Glutamatergic neuron (in vitro differentiated cells): ENCODE measurements at places on chromosomes 3 and 15. TPM values are rescaled to one million over a fixed set of nuclear protein-coding genes. Genes with fewer than 3 reads are reported as not detected.

- no peaks in the 10 kb centered on the region for H3K27me3 ChIP-seq
- H3K4me3 ChIP-seq = no peak overlapping the region
- DNase-seq = no peak
- no peaks in the 10 kb centered on the region for H3K36me3 ChIP-seq
Measured at GRCh38 chr3:111200027-111200426, 128.4 kb downstream of the NECTIN3 start.

DNA sequence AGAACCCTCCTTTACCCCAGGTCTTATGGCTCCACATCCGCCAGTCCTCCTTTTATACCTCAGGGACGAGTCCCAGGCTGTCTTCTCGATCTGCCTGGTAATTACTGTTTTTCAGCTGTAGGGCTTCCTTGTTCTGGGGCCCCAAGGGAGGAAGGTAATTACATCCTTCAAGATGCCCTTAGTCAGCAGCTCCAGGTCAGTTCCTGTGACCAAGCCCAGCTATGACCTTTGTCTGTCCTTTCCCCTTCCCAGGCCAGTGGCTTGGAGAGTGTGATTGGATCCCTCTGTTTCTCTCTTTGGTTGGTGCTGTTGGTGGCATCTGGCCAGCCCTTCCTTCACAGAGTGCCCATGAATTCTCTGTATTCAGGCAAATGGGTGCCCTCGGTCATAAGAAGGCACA, 92.6 kb downstream of the AAGAB start:
- H3K4me1 ChIP-seq = peaks cover 4% of the 10 kb centered on the region
- H3K27me3 ChIP-seq = peaks cover 5% of the 10 kb centered on the region
- no peaks in the 10 kb centered on the region for H3K36me3 ChIP-seq
- no peak overlapping the region for H3K4me3 ChIP-seq
- no peak for DNase-seq

DNA sequence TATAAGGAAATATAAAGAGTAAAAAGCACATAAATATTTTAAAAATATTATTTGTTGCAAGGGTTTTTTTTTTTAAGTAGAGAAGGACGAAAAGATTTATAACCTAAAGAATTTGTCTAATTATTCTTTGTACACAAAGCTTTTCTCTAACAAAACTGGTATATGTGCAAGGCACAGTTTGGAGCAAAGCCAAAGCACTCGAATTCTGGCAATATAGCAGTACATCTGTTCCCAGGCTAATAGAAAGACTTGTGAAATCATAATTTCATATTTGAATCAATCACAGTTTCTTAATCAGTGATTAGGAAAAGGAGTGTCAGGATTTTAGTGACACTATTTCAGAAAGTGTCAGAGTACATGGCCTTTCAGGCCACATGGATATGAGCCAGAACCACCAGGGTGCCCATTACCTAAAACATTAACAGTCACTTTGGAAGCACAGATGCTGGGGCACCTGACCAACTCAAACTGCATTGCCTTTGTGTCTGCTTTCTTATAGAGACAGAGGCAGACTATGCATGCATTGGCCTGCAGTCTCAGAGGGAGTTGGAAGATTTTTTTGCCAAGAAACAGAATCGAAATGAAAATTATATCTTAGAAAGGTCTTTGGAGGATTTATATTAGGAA, 651.8 kb upstream of the SGO1 start:
- H3K4me1 ChIP-seq = no peaks in the 10 kb centered on the region
- H3K27ac ChIP-seq = no peak overlapping the region
- H3K27me3 ChIP-seq = no peaks in the 10 kb centered on the region
- no peaks in the 10 kb centered on the region for H3K36me3 ChIP-seq
- no peak overlapping the region for H3K4me3 ChIP-seq

- H3K4me3 ChIP-seq = no peak overlapping the region
Measured at GRCh38 chr3:76826861-76827260, 213.0 kb upstream of the ROBO2 start.

GRCh38 chr3:111246967-111247760, 175.5 kb downstream of the NECTIN3 start:
- H3K27ac ChIP-seq = no peak overlapping the region
- H3K27me3 ChIP-seq = peaks cover 3% of the 10 kb centered on the region
- H3K4me3 ChIP-seq = no peak overlapping the region
- H3K36me3 ChIP-seq = no peaks in the 10 kb centered on the region

The MNS1 gene
- not detected for total RNA-seq

GRCh38 chr15:61314427-61314826, 85.3 kb upstream of the RORA start:
- H3K27ac ChIP-seq = no peak overlapping the region
- peaks cover 7% of the 10 kb centered on the region for H3K4me1 ChIP-seq
- H3K27me3 ChIP-seq = no peaks in the 10 kb centered on the region
- peaks cover 8% of the 10 kb centered on the region for H3K36me3 ChIP-seq
- no peak overlapping the region for H3K4me3 ChIP-seq

The IL17RE gene
- total RNA-seq = 3.9 TPM

DNA sequence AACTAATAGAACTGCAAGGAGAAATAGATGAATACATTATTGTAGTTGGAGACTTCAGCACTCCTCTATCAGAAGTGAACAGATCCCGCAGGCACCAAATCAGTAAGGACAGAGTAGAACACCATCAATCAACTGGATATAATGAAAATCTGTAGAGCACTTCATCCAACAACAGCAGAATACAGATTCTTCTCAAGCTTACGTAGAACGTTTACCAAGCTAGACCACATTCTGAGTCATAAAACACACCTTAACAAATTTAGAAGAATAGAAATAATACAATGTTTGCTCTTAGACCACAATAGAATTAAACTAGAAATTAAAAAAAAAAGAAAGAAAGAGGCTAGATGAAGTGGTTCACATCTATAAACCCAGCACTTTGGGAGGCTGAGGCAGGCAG, 70.7 kb upstream of the NEDD4 start:
- no peak overlapping the region for H3K27ac ChIP-seq
- no peaks in the 10 kb centered on the region for H3K4me1 ChIP-seq
- H3K27me3 ChIP-seq = peaks cover 1% of the 10 kb centered on the region
- H3K4me3 ChIP-seq = no peak overlapping the region
- H3K36me3 ChIP-seq = peaks cover 8% of the 10 kb centered on the region

The C3orf49 gene
- not detected for total RNA-seq

The NPRL2 gene
- 30.4 TPM for total RNA-seq

GRCh38 chr3:54817628-54818027, 110.2 kb downstream of the LRTM1 start:
- no peak overlapping the region for H3K4me3 ChIP-seq
- H3K27ac ChIP-seq = no peak overlapping the region
- H3K4me1 ChIP-seq = peaks cover 18% of the 10 kb centered on the region
- H3K27me3 ChIP-seq = peaks cover 2% of the 10 kb centered on the region
- H3K36me3 ChIP-seq = no peaks in the 10 kb centered on the region

DNA sequence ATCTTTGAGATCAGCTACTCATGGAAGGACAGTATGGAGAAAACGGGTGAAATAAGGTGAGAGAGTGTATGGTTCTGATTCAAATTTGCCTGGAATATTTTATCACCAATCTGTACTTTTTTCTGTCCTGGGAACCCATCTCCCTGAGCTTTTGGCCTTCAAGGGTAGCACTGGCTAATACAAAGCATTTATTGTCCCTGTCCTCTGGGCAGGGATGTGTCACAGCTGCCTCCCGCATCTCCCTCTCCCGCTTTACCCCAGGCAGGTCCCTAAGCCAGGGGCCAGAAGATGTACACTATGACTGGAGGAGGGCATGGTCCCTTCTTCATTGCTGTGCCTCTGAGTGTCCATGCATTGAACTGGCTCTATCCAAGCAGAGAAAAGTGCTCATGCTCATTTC, 201.7 kb upstream of the CHRNA7 start:
- H3K27ac ChIP-seq = no peak overlapping the region
- peaks cover 8% of the 10 kb centered on the region for H3K4me1 ChIP-seq
- peaks cover 4% of the 10 kb centered on the region for H3K27me3 ChIP-seq
- DNase-seq = no peak
